ENCODE measurements at places on chromosomes 3 and 15.

DNA sequence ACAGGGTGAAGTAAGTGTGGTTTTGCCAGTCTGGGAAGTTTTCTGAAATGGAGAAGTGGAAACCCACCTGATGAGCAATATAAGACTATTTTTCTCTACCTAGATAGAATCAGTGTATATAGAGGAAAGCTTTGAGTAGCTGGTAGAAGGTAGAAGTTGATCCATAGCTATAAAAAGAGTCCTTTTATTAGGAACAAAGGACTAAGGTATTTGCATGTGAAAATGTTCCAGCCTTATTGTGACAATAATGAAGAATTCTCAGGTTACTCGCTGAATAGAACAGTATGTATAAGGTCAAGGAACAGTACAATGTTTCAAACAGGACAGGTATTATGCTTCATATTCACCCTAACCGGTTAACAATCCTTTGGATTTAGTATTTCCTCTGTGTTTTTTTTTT, 972.2 kb downstream of the OTOL1 start:
- no peaks in the 10 kb centered on the region for H3K4me1 ChIP-seq
- H3K4me3 ChIP-seq = no peak overlapping the region
- DNase-seq = no peak
- no peaks in the 10 kb centered on the region for H3K36me3 ChIP-seq
- no peak overlapping the region for H3K27ac ChIP-seq

- H3K4me1 ChIP-seq = no peaks in the 10 kb centered on the region
- DNase-seq = no peak
- no peak overlapping the region for H3K4me3 ChIP-seq
- no peaks in the 10 kb centered on the region for H3K27me3 ChIP-seq
Observed at GRCh38 chr3:163538387-163538786, 1539.9 kb downstream of the SI start.

- H3K4me3 ChIP-seq = no peak overlapping the region
- no peaks in the 10 kb centered on the region for H3K4me1 ChIP-seq
- peaks cover 5% of the 10 kb centered on the region for H3K27me3 ChIP-seq
- no peak overlapping the region for H3K27ac ChIP-seq
- DNase-seq = no peak
- H3K36me3 ChIP-seq = no peaks in the 10 kb centered on the region
Observed at GRCh38 chr15:26888761-26889160, 21.9 kb downstream of the GABRA5 start.

- no peaks in the 10 kb centered on the region for H3K27me3 ChIP-seq
- H3K4me1 ChIP-seq = peaks cover 5% of the 10 kb centered on the region
- H3K4me3 ChIP-seq = no peak overlapping the region
- no peaks in the 10 kb centered on the region for H3K36me3 ChIP-seq
Observed at GRCh38 chr15:68333775-68334470, 56.4 kb downstream of the FEM1B start.

DNA sequence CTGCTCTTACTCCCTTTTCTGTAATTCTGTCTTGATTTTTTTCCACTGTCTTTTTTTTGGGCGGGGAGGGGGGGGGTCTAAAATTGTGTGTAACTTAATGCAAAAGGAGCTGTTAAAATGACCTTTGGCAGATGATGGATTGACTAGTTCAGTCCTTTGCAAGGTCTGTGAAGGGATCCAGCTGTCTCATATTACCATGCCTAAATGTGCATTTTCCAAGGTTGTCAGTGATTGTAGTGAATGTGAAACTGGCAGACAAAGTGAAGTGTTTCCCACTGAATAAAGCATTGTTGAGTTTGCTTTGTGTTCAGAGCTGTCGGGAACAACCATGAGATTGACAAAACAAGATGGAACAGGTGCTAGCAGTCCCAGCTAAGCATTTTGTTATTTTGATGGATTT, 110.1 kb upstream of the SKOR1 start:
- no peaks in the 10 kb centered on the region for H3K4me1 ChIP-seq
- DNase-seq = no peak
- H3K36me3 ChIP-seq = peaks cover 16% of the 10 kb centered on the region
- H3K27ac ChIP-seq = no peak overlapping the region

- H3K4me3 ChIP-seq = no peak overlapping the region
- H3K36me3 ChIP-seq = no peaks in the 10 kb centered on the region
- H3K4me1 ChIP-seq = no peaks in the 10 kb centered on the region
- no peak overlapping the region for H3K27ac ChIP-seq
- no peak for DNase-seq
- no peaks in the 10 kb centered on the region for H3K27me3 ChIP-seq
Observed at GRCh38 chr15:93063262-93063671, 25.7 kb downstream of the RGMA start.

DNA sequence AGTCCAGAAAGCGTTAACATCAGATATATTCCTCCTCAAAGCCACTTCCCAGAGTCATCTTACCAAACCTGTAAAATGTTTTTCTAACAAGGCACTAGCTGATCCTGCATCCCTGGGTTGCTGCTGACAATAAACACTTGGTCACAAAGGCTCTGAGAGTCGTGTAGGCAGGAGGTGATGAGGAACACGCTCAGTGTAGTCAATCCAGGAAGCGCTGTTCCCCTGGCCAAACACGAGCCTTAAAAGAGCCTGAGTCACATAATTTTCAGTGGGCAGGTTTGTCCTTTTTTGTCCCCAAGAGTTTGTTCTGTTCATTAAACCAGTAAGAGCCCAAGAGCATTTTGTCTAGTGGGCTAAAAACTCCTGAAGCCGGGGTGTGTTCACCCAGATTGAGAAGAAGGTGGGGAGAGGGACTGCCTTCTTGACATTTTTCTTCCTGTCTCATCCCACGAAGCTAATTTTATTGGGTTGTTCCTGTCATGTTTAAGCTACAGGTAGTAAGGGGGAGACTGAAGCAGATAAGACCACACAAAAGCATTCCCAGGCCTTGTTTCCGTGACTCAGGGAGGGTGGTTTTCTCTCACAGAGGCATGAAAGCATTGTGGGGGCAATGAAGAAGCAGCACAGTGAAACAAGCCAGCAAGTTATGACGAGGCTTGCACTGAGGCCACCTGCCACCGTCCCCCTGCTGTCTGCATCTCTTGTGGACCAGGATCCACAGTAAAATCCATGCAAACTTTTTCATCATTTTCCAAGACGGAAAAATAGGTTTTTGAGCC, 73.7 kb downstream of the FOXB1 start:
- DNase-seq = no peak
- no peaks in the 10 kb centered on the region for H3K36me3 ChIP-seq
- H3K4me1 ChIP-seq = no peaks in the 10 kb centered on the region
- H3K27me3 ChIP-seq = no peaks in the 10 kb centered on the region
- no peak overlapping the region for H3K4me3 ChIP-seq

DNA sequence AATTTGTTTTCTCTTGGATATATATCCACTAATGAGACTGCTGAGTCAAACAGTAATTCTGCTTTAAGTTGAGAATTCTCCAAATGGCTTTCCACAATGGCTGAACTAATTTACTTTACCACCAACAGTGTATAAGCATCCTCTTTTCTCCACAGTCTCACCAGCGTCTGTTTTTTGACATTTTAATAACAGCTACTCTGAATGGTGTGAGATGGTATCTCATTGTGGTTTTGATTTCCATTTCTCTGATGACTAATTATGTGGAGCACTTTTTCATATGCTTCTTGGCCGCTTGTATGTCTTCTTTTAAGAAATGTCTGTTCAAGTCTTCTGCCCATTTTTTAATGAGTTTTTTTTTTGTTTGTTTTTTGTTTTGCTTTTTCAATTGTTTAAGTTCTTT, 206.2 kb downstream of the CTNNB1 start:
- H3K27ac ChIP-seq = no peak overlapping the region
- H3K4me3 ChIP-seq = no peak overlapping the region
- no peaks in the 10 kb centered on the region for H3K4me1 ChIP-seq

GRCh38 chr15:92654662-92655061, 913 bp downstream of the FAM174B start:
- H3K4me3 ChIP-seq = no peak overlapping the region
- peaks cover 33% of the 10 kb centered on the region for H3K27me3 ChIP-seq
- no peaks in the 10 kb centered on the region for H3K36me3 ChIP-seq
- H3K27ac ChIP-seq = no peak overlapping the region
- peaks cover 10% of the 10 kb centered on the region for H3K4me1 ChIP-seq

- no peak for DNase-seq
- H3K27me3 ChIP-seq = no peaks in the 10 kb centered on the region
- H3K4me1 ChIP-seq = no peaks in the 10 kb centered on the region
- H3K27ac ChIP-seq = no peak overlapping the region
Observed at GRCh38 chr15:40128766-40129660, 20.3 kb upstream of the BMF start.

- H3K36me3 ChIP-seq = no peaks in the 10 kb centered on the region
- no peak overlapping the region for H3K27ac ChIP-seq
- DNase-seq = no peak
- no peaks in the 10 kb centered on the region for H3K27me3 ChIP-seq
- no peak overlapping the region for H3K4me3 ChIP-seq
Observed at GRCh38 chr3:26064297-26064696, 274.4 kb downstream of the OXSM start.

DNA sequence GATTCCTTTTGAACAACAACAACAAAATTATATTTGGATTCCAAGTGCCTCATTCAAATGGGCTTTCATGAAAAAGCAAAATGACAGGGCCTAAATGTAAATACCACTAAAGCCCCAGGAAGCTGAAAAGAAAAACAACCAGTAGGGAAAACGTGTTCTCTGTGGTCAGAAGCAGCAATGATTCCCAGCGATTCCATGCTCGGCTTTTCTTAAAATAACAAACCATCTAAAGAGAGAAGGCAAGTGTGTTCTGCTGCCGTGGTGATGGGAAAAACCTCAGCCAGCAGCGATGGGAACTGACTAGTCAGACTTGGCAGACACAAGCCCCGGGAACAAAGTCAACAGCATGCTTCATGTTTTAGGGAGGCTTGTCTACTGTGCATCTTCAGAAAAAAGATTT, 153.6 kb downstream of the TNIK start:
- DNase-seq = no peak
- H3K27me3 ChIP-seq = no peaks in the 10 kb centered on the region
- no peaks in the 10 kb centered on the region for H3K4me1 ChIP-seq
- no peak overlapping the region for H3K27ac ChIP-seq
- H3K36me3 ChIP-seq = no peaks in the 10 kb centered on the region

GRCh38 chr15:68957696-68958095, 27.4 kb downstream of the SPESP1 start:
- no peaks in the 10 kb centered on the region for H3K27me3 ChIP-seq
- no peaks in the 10 kb centered on the region for H3K4me1 ChIP-seq
- H3K36me3 ChIP-seq = no peaks in the 10 kb centered on the region
- H3K27ac ChIP-seq = no peak overlapping the region
- H3K4me3 ChIP-seq = no peak overlapping the region

DNA sequence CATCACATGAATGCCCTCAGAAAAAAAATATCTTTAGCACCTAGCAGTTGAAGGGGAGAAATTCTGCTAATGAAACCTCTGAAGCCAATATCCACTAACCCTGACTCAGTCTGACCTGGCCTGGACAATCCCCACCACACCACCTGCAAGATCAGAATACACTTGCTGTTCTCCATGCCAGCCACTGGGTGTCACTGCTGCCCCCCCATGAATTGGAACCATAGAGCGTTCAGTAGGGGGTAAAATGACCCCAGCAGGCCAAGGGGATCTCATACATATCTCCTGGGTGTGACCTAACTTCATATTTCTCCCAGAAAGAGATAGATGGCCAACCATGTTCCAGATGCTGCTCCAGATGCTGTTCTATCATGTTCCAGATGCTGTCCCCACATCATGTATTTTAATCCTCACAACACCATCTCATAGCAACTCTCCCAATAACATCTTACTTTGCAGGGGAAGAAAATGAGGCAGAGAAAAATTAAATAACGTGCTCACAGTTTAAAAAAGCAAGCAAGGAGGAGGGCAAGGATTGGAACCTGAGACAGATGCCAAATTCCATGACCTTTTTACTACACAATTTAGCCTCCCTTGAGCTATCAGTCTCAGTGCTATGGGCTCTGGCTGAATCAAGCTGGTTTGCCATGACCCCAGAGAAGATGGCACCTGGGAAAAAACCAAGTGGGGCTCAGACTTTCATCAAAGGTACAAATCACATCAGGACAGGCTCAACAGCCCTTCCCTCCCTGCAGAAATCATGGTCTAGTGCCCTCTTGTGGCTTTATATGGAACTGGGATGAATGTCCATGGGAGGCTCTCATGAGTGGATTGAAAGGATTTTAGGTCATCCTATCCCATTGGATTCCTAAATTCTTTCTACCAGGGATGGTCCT, 12.4 kb downstream of the NTRK3 start:
- H3K27me3 ChIP-seq = no peaks in the 10 kb centered on the region
- H3K4me1 ChIP-seq = no peaks in the 10 kb centered on the region
- H3K36me3 ChIP-seq = no peaks in the 10 kb centered on the region
- H3K27ac ChIP-seq = no peak overlapping the region

- peaks cover 7% of the 10 kb centered on the region for H3K4me1 ChIP-seq
- DNase-seq = no peak
- H3K27ac ChIP-seq = no peak overlapping the region
- H3K4me3 ChIP-seq = no peak overlapping the region
- H3K36me3 ChIP-seq = no peaks in the 10 kb centered on the region
- no peaks in the 10 kb centered on the region for H3K27me3 ChIP-seq
Observed at GRCh38 chr3:50167069-50167840, 12.1 kb downstream of the SEMA3F start.

GRCh38 chr3:107965136-107965655, 125.6 kb downstream of the CD47 start:
- no peaks in the 10 kb centered on the region for H3K27me3 ChIP-seq
- peaks cover 4% of the 10 kb centered on the region for H3K4me1 ChIP-seq
- H3K27ac ChIP-seq = no peak overlapping the region
- no peak for DNase-seq
- H3K36me3 ChIP-seq = no peaks in the 10 kb centered on the region
- H3K4me3 ChIP-seq = no peak overlapping the region

- no peak overlapping the region for H3K27ac ChIP-seq
- H3K36me3 ChIP-seq = no peaks in the 10 kb centered on the region
- DNase-seq = peak; percentile 49
- peak overlapping the region; percentile 57 for H3K4me3 ChIP-seq
- peaks cover 65% of the 10 kb centered on the region for H3K27me3 ChIP-seq
Observed at GRCh38 chr3:27712136-27713077, 9.7 kb downstream of the EOMES start.

DNA sequence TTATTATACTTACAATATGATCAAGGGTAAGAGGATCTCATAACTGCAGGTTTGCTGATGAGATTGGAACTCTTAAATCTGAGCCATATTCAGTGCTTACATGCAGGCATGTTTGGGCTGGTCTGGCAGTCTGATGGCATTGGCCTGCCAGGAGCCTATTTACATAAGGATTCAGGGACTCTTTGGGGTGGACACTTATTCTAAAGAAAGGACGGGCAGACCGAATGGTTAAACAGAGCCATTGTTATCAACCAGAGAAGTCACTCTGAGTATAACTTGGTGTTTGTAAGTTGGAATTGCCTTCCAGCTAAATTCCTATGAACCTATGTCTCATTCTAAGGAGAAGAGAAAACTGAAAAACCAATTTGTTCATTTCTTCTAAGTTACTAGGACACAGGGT, 932.8 kb downstream of the IGSF11 start:
- no peaks in the 10 kb centered on the region for H3K27me3 ChIP-seq
- no peak for DNase-seq
- H3K36me3 ChIP-seq = no peaks in the 10 kb centered on the region
- H3K4me1 ChIP-seq = no peaks in the 10 kb centered on the region

- no peaks in the 10 kb centered on the region for H3K27me3 ChIP-seq
- no peak overlapping the region for H3K4me3 ChIP-seq
- DNase-seq = no peak
- no peak overlapping the region for H3K27ac ChIP-seq
- H3K4me1 ChIP-seq = no peaks in the 10 kb centered on the region
Observed at GRCh38 chr3:174276826-174277225, 582.3 kb upstream of the NAALADL2 start.

- H3K4me1 ChIP-seq = peaks cover 69% of the 10 kb centered on the region
- peak overlapping the region; percentile 81 for H3K27ac ChIP-seq
Observed at GRCh38 chr15:74868059-74868458, 5.1 kb downstream of the SCAMP2 start.

Measured in CD14-positive monocyte (primary cell).